Caco-2 (cell line): ENCODE measurements at places on chromosomes 4 and X.

DNA sequence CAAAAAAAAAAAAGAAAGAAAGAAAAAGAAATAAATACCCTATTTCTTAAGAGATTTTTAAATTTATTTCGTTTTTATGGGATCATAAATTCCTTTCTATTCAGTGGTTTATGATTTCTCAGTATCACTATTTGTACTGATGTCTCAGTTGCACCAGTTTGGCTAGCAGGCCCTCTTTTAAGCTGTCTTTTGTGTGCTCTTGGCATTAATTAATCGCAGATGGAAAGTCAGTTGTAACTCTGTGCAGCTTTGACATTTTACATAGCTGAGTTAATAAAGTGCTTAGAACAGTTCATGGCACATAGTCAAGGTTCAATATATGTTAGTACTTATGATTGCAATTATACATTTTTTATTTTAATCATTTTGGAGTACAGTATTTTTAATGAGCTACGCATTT lies 123.7 kb upstream of the NUDT6 start:
- no peaks in the 10 kb centered on the region for H3K27me3 ChIP-seq
- no peaks in the 10 kb centered on the region; the same call in 1 of the 2 replicates for H3K36me3 ChIP-seq
- no peak overlapping the region for H3K27ac ChIP-seq

DNA sequence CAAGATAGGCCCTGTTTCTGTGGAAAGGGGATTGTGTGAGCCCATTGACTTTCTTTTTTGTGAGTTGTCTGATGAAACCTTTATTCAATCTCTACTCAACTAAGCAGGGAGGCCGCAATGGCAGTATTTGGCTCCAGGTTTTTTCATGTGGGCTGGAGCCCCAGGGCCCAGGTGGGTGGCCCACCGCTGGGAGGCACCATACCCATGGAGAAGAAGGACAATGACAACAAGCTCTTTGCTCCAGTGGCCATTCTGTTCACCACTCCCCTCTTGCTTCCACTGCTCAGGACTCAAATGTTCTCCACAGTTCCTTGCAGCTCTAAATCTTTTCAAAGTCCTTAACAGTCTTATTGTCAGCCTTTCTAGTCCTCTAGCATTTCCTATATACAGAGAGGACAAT lies 54.1 kb downstream of the HOPX start:
- no peaks in the 10 kb centered on the region for H3K36me3 ChIP-seq
- no peaks in the 10 kb centered on the region for H3K27me3 ChIP-seq
- H3K4me3 ChIP-seq: no peak overlapping the region
- no peaks in the 10 kb centered on the region for H3K4me1 ChIP-seq
- DNase-seq: no peak

DNA sequence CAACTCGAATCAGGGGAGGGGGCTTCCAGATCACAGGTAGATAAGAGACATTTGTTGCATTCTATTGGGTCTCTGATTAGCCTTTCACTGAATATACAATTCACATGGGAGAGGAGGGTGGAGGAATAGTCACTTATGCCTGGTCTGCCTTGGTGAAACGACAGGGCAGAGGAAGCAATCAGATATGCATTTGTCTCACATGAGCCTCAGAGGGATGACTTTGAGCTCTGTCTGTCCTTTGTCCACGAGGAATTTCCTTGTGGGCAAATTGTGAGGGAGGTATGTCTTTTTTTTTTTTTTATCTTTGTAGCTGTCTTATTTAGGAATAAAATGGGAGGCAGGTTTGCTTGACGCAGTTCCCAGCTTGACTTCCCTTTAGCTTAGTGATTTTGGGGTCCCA lies 28.5 kb upstream of the TMSB4X start:
- no peak for DNase-seq
- no peaks in the 10 kb centered on the region for H3K27me3 ChIP-seq

- peak; percentile 91 for DNase-seq
- no peaks in the 10 kb centered on the region for H3K4me1 ChIP-seq
- no peaks in the 10 kb centered on the region for H3K27me3 ChIP-seq
Observed at GRCh38 chr4:8410641-8411271, 29.8 kb downstream of the ACOX3 start.

- no peak overlapping the region for H3K4me3 ChIP-seq
- H3K27ac ChIP-seq: no peak overlapping the region
- no peaks in the 10 kb centered on the region; the same call in 1 of the 2 replicates for H3K36me3 ChIP-seq
- no peaks in the 10 kb centered on the region for H3K4me1 ChIP-seq
- no peaks in the 10 kb centered on the region for H3K27me3 ChIP-seq
- DNase-seq: no peak
Observed at GRCh38 chr4:7055111-7055989, 12.2 kb downstream of the TADA2B start.

GRCh38 chr4:81454948-81455347 lies 16.8 kb downstream of the RASGEF1B start:
- H3K4me3 ChIP-seq: no peak overlapping the region
- DNase-seq: no peak
- H3K4me1 ChIP-seq: no peaks in the 10 kb centered on the region
- no peak overlapping the region for H3K27ac ChIP-seq
- H3K27me3 ChIP-seq: no peaks in the 10 kb centered on the region
- H3K36me3 ChIP-seq: no peaks in the 10 kb centered on the region

DNA sequence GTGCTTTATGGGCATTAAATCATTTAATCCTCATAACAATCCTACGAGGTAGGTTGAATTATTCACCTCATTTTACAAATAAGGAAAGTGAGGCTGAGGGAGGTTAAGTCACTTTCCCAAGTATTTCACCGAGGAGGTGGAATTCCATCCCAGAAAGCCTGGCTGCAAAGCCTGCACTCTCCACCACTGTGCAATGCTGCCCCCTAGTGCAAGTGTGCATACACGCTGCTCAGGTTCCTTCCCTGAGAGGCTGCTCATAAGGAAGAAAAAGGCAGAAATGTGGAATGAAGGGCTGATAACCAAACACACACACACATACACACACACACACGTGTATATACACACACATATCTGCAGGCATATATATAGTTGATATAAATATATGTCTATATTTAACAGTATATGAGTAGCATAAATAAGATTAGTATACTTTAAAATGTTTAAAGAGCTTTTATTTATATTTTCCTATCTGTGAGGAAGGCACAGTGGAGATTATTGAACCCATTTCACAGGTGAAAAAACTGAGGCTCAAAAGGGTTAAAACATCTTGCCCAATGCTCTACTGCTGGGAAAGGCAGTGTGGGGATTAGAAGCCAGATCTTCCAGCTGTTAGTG lies 714.5 kb upstream of the TENM3 start:
- peak; percentile 83 for DNase-seq
- no peak overlapping the region for H3K27ac ChIP-seq
- no peak overlapping the region for H3K4me3 ChIP-seq
- no peaks in the 10 kb centered on the region for H3K27me3 ChIP-seq
- H3K36me3 ChIP-seq: no peaks in the 10 kb centered on the region
- H3K4me1 ChIP-seq: no peaks in the 10 kb centered on the region

DNA sequence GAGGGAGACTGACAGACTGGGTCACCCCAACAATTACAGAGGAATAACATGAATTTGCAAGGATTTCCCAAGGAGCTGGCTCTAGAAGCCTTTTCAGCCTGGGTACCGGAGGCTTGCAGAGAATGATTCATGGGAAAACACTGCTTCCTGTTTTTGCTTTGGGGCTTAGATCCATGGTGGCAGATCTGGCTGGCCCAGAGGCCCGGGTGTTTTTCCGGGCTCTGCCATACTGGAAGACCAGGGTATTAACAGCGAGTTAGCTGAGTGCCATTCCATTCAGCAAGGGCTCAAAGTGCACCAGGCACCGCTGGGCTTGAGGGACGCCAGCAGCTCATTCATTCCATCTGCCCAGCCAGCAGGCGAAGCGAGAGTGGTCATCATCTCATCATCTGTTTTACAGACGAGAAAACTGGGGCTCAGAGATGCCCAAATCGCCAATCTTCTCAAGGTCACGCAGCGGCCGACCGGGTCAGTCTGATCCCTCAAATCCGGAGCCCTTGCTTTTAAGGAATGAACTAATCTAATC lies 1.3 kb downstream of the WDR1 start:
- peak overlapping the region; percentile 89 for H3K4me3 ChIP-seq
- H3K36me3 ChIP-seq: peaks cover 9% of the 10 kb centered on the region
- no peak for DNase-seq
- H3K27me3 ChIP-seq: no peaks in the 10 kb centered on the region
- peak overlapping the region; percentile 91 for H3K27ac ChIP-seq

GRCh38 chrX:63525491-63525890 lies 174.4 kb upstream of the SPIN4 start:
- no peak overlapping the region for H3K27ac ChIP-seq
- H3K27me3 ChIP-seq: no peaks in the 10 kb centered on the region
- H3K4me1 ChIP-seq: no peaks in the 10 kb centered on the region
- DNase-seq: no peak
- no peak overlapping the region for H3K4me3 ChIP-seq

- H3K36me3 ChIP-seq: no peaks in the 10 kb centered on the region
- H3K4me1 ChIP-seq: peaks cover 23% of the 10 kb centered on the region
- H3K27ac ChIP-seq: peak overlapping the region; percentile 66
- H3K4me3 ChIP-seq: no peak overlapping the region
- no peak for DNase-seq
Observed at GRCh38 chr4:99403380-99404184, 31.6 kb downstream of the ADH7 start.
